ENCODE measurements at places on chromosomes 7 and 10.

DNA sequence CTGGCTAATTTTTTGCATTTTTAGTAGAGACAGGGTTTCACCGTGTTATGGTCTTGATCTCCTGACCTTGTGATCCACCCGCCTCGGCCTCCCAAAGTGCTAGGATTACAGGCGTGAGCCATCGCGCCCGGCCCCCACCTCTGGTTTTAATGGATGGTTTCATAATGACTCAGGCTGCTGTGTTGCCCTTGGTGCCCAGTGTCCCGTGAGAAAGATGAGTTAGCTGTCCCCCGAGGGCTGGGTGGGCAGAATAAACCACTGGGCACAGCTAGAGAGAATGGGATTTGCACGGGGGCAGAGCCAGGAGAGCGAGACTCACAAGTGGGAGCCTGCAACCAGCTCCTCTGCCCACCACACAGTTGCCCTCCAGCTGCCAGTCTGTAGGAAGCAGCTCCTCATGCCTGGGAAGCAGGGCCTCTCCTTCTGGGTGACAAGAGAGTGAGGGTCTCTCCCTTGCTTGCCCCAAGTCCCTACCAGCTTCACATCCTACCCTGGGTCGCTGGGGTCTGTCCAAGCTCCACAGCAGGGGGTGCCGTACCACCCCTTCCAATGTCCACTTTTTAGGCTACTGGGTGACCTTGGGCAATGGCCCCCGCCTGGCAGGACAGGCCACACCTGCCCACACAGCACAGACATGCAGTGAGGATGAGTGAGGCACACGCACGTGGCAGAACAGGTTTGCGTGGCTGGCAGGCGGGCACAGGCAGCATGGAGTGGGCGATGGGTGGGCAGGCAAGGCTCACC is 16.1 kb upstream of the NDST2 start:
- no peak for DNase-seq

- DNase-seq = no peak
Measured at GRCh38 chr7:1268866-1269265, 36.2 kb downstream of the UNCX start.

GRCh38 chr10:22681783-22682183 is 32.6 kb downstream of the PIP4K2A start:
- no peak for DNase-seq

DNA sequence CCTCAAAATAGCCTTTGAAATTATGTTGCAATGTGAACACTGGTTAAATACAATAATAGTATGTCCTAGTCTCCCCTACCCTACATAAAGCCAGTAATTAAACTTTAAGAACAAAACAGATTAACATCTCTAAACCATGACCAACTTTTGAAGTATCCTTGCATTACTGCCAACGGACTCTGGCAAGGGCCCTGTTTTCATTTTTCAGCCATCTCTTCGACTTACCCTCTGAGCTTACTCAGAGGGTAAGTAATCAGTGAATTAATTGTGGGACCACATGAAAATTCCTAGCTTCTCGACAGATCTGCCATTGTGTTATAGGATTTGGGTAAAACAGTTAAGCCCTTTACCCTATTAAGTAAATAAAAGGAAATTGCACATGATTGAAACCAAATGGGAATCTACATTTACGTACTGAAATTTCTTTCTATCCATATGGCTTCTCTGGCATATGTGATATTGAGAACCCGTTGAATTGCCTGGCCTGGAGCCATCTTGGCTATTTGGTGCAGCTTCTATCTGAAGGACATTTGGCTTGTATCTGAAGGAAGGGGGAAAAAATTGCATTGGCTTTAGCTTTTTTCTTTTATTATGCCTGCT is 39.6 kb downstream of the DYNC1I1 start:
- no peak for DNase-seq

- no peak for DNase-seq
Measured at GRCh38 chr10:132476146-132477065, 61.2 kb upstream of the INPP5A start.

DNA sequence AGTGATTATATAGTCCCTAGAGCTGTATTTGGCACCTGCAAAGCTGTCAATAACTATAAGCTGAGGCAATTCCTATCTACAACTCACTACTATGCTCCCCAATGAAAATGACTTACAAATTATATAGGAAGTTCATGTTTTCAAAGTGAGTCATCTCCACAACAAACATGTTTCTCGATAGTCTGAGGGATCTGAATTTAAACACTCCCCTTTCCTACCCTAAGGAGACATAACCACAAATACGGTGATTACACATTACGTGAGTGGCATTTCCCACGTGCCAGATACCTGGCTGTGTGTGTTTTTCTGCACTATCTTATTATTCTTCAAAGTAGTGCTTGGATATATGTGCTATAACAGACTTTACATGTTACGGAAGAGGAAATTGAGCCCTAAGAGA is 122.5 kb upstream of the C1QL3 start:
- DNase-seq = no peak

GRCh38 chr7:152673897-152674296 is 2.0 kb downstream of the XRCC2 start:
- no peak for DNase-seq

GRCh38 chr7:156640949-156641485 is 443 bp downstream of the RNF32 start:
- DNase-seq = peak; percentile 28

DNA sequence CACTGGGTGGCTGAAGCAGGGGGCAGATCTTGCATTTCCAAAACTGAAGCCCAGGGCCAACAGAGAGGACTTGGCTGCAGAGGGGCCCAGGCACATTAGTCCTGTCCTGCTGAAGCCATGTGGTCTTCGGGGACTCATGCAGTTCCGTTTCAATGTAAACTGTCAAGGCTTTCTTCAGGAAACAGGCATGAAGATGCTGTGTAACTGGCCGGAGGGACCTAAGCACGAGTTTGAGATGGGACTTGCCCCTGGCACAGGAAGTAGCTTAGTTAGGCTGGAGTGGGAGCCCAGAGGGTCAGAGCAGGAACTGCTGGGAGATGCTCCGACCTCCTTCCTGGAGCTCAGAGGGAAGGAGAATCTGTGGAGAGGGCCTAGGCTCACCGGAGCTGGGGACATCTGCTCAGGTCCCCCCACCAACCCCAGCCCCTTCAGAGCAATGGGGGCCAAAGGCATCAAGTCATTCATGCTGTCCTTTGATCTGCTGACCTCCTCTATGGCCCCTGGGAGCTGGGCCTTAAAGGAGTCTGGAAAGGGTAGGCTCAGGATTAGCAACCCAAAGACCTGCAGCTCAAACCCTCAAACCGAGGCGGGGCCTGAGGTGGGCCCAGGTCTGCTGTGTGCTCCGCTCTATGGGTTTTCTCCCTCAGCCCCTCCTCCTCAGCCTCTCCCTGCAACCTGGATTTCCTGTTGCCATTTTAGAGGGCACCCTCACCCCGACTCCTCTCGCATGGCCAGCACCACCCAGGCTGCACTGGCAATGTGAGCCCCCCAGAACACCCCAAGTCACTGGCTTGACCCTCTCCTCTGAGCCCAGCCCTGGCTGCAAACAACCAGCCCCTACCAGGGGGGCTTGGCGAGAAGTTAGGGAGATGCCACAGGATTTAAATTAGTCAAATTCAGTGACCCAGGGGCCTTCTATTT is 4.4 kb upstream of the MNX1 start:
- no peak for DNase-seq

DNA sequence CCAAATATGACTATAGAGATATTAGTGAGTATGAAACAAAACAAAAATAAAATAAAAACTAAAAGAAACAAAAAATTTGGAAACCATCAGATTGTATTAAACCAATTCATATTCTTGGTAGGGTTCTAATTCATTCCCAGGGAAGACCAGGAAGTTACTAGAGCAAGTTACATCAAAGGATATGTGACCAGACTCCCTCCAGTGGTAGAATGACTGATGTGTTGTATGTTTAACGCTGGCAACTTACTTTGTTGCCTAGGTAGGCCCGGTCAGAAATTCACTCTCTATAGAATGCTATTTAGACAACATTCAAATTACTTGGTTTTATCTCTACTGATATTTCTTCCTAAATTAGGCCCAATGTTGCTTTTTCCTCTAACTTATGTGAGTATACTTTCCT is 5.2 kb downstream of the PHYHIPL start:
- DNase-seq = peak; percentile 37

GRCh38 chr7:24725554-24726241 is 31.6 kb downstream of the GSDME start:
- no peak for DNase-seq

GRCh38 chr7:150778738-150779301 is 21.3 kb downstream of the TMEM176B start:
- DNase-seq = peak; percentile 62

DNA sequence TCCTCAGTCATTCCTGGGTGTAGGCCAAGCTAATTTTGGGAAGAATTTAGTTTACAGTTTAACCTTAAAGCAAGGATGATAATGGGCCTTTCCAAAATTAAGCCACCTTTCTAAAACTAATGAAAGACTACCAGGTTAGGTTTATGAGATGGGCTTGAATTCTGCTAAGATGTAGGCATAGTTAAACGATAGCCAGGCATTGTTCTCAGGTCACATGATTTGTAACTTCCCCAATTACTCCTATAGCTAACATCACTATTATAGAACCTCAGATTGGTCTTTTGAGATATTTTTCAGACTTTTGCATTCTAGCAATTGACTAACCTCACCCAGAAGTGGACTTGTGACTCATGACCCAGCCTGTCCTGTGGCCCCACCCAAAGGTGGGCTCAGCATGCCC is 7.0 kb upstream of the NUB1 start:
- no peak for DNase-seq

DNA sequence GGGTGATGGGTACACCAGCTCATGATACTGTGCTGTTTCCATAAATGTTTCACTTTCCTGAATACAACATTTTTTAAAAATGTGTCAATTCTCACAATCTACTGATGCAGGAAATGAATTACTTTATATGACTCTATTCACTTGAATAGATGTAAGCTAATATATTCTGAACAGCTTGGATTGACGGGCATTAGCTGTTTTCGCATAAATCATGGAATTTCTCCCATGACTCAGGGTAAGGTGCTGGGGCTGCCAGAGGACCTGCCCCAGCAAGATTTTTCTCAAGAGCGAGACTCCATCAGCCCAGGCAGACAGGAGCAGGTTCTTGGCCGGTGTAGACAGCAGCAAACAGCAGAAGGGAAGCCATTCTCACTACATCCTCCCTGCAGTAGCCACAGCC is 107.1 kb downstream of the PFKFB3 start:
- DNase-seq = no peak

DNA sequence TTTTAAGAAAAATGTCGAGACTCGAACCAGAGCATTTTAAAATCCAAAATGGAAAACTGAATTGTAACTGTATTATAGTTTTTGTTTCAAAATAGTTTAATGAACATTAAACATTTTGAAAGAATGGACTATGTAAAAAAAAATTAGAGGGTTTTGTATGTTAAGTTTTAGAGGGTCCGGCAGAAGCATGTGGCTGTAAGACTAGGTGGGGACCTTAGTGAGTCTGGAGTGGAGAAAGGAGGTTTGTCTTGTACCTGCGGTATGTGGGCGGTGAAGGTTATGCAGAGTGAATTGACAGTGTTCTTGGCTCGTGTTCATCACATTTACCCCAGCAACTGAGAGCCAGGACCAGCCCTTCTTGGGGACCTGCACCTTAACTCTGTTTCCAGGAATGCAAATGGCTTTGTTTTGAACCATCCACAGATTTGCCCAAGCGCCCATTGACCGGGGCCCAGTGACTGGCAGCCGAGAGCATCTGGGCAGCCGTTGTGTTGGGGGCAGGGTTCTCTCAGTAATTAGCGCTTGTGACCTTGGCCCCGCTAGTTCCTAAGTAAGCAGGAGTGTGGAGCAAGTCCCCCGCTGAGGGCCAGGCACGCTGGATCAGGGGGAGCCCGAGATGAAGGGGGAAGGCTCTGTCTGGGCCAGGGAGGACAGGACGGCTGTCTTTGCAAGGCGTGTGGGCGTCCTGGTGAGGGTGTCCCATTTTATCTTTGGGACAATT is 1.4 kb upstream of the KLF6 start:
- no peak for DNase-seq

- peak; percentile 80 for DNase-seq
Measured at GRCh38 chr10:93482145-93482834, at the start of gene MYOF. MYOF (minus strand) TSS chr10:93482334; CDS start chr10:93482194, 140 bp downstream.

- no peak for DNase-seq
Measured at GRCh38 chr7:16423761-16424160, 2.4 kb upstream of the CRPPA start.

DNA sequence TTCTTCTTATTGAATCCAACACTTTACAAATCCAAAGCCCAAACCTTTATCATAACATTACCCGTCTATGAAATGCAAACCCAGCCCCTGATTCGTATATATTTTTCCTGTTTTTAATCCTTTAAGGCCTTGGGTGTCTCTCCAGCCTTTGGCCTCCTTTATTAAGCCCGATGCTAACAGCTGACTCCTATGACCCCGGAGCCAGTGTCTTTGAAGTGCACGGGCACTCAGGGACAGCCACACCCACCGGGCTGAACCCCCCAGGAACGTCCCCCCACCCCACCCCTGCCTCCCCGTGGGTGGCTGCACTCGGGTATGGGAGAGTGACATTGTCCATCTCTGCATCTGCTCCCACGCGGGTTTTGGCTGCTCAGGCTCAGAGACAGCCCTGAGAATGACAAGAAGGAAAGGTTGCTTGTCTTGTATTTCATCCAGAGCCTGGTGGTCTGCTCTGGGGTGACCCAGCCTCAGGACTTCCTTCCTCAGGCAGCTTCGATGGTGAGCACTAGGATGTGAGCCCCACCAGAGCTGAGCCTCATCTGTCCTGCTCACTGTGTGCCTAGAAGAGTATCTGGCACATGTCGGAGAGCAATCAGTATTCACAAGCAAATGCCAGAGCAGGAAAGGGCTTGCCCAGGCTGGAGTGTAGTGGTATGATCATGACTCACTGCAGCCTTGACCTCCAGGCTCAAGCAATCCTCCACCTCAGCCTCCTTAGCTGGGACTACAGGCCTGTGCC is 210.4 kb downstream of the SKIDA1 start:
- DNase-seq = no peak

- no peak for DNase-seq
Measured at GRCh38 chr10:70122742-70123141, 9.9 kb downstream of the AIFM2 start.

- no peak for DNase-seq
Measured at GRCh38 chr7:54961391-54961790, 57.4 kb upstream of the EGFR start.

DNA sequence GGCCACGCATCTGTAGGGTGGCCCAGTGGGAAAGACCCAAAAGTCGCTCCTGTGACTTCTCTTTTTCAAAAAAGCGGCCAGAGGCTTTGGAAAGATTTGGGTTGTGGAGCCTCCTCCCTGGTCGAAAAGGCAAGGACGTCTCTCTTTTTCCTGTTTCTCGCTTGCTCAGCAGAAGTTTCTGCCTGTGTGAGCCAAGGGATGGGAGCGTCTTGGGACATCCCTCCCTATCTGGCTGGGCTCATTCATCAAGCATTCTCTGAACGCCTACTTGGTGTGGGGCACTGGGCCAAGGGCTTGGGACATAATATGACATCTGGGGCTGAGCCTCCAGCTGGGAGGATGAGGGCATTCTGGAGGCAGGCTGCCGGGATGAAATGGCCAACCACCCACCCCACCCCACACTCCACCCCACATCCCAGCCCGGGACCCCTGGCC is 120.9 kb downstream of the C10orf105 start:
- no peak for DNase-seq

- peak; percentile 62 for DNase-seq
Measured at GRCh38 chr10:80493522-80494051, 39.5 kb downstream of the TSPAN14 start.

All from NCI-H510A treated with DMSO at 0.1 percent for 48 hours (cell line).